Hematopoietic multipotent progenitor cell treated with erythropoietin and hydrocortisone succinate and interleukin-3 and kit ligand, for 6 days (in vitro differentiated cells): ENCODE measurements at places on chromosomes 16 and 17.

DNA sequence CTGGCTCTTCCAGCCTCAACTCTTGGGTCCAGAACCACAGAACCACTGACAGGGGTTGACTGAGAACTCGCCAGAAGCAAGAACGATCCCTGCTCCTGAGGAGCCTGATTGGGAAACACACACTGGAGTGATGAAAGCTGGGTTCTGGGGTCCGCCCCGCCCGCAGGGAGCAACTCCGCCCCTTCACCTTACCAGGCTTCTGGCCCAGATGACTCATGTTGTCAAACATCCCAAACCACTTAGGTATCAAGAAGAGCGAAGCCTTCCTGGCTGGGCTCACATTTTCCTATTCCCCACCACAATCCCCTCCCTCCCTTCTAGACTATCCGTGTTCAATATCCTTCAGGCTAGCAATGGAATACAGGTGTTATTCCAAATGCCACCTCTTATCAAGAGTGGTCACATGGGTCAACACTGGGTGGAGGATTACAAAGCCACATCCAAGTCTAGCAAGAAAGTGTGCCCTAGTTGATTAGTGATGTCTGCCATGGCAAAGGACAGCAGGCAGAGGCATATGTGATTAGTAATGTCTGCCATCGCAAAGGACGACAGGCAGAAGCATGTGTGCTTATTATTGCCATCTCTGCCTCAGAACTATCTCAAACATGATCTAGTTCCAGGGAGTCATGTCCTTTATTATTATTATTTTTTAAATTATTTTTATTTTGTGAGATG is 70.5 kb downstream of the TIMM22 start:
- DNase-seq, result no peak

DNA sequence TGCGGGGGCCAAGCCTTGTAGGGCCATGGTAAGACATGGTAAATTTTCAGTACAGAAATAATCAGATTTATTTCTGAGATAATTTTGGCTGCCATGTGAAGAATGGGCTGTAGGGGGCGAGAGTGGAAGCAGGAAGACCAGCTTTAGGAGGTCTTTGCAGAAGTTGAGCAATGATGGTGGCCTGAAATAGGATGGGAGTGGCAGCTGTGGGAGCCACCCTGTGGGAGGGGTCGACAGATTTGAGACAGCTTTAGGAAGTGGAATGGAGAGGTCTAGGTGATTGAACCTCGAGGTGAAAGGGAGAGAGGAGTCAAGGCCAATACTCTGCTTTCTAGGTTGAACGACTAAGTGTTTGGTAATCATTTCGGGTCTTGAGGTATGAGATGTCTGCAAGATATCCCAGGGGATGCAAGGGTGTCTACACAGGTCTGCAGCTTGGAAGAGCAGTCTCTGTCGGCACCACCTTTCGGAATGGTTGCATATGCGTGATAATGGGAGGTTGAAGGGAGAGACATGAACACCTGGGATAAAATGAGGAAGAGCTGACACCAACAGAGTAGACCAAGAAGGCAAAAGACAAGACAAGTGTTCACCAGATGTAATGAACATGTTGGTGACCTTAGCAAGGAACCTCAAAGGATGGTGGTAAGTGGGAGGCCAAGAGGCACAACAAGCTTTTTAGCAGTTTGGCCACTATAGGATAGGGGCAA is 4.2 kb upstream of the ATXN7L3 start:
- DNase-seq, result peak; percentile 91

DNA sequence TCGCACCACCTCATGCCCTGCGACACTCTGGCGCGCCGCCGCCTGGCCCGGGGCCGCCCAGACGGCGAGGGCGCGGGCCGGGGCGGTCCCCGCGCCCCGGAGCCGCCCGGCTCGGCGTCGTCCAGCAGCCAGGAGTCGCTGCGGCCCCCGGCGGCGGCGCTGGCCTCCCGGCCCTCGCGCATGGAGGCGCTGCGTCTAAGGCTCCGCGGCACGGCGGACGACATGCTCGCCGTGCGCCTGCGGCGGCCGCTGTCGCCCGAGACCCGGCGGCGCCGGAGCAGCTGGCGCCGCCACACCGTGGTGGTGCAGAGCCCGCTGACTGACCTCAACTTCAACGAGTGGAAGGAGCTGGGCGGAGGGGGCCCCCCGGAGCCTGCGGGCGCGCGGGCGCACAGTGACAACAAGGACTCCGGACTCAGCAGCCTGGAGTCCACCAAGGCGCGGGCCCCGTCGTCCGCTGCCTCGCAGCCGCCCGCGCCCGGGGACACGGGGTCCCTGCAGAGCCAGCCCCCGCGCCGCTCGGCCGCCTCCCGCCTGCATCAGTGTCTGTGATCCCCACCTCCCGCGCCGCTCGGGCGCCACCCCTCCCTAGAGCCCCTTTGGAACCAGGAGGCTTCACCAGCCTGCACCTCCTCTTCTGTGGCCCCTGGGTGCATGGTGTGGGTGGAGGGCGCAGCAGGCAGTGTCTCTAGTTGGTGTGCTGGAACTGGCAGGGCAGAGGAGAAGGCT is 82.3 kb downstream of the ARHGAP23 start:
- DNase-seq, result peak; percentile 63

DNA sequence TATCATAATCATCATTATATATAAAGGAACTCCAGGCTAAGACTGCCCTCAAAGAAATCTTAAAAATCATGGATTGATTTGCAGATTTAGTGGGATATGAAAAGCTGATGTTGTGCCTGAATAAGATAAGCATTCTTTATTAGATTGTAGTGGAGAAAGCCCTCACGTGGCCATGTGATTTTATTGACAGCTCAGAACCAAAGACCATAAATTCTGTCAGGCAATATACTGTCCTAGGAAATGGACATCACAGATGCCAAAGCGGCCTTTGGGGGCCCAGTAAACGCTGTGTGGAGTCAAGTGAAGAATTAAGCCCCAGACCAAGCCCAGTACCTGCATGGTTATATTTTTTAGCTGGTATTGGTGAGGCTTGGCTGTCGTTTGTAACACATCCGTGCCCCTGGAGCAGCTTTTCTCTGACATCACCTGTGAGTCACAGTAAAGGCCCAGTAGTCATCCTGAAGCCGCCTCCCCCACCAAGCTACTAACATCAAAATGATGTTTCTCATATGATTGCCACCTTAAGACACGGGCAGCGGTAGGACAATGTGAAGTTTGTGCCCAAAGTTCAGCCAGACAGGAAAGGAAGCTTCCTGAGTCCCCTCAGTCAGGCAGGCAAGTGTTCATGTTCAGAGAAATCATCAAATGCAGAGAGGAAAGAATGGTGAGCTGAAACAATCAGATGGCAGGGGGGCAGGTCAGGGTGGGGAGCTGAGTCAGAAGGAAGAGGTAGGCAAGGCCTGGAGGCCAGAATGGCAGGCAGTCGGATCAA is 209.4 kb downstream of the IRX3 start:
- no peak for DNase-seq

DNA sequence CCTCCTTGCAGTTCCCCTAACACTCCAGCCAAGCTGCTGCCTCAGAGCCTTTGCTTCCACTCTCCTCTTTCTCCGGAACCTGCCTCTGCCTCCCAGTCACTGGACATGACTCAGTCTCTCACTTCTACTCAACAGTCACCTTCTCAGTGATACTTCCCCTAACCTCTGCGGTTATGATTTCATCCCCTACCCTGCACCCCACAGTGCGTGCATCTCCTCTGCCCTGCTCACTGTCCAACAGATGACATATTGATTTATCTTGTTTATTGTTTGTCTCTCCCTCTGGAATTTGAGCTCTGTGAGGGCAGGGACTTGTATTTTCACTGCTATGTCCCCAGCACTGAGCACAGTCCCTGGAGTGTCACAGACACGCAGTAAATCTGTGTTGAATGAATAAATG is 100.7 kb downstream of the CYLD start:
- no peak for DNase-seq

GRCh38 chr16:69553332-69553731 is 12.4 kb upstream of the NFAT5 start:
- DNase-seq, result no peak

- peak; percentile 87 for DNase-seq
These were observed at the start of gene STX8 for GRCh38 chr17:9575381-9576101. STX8 (minus strand) TSS chr17:9575820; CDS start chr17:9575808, 12 bp downstream.

- no peak for DNase-seq
These were observed 797.5 kb upstream of the EEF2KMT start for GRCh38 chr16:5895137-5895536.

- DNase-seq, result no peak
These were observed 26.4 kb downstream of the ARHGAP44 start for GRCh38 chr17:12815642-12816141.

DNA sequence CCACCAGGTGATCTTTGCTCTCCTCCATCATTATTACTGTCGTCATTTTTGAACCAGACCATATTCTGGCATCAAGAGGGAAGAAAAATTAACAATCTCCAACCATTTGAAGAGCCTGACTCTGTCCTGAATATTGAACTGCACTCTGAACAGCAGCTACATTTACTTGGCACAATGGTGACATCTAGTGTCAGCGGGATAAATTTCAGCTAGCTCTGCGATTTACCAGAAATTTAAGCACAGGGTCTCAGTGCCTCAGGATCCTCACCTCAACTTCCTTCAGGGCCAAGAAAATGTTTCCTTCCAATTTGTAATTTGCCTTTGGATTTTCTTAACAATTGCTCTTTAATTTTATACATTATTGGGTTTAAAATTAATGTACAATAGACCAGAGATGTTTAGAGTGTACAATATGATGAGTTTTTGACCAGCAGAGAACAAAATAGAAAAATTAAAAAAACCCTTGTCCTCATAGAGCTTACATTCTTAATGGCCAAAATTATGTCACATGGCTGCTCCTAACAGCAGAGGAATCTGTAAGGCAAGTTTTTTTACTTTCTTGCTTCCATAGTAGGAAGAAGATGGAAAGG is 10.7 kb upstream of the ZNF19 start:
- peak; percentile 84 for DNase-seq
